ENCODE measurements at places on chromosomes 11 and 22.

DNA sequence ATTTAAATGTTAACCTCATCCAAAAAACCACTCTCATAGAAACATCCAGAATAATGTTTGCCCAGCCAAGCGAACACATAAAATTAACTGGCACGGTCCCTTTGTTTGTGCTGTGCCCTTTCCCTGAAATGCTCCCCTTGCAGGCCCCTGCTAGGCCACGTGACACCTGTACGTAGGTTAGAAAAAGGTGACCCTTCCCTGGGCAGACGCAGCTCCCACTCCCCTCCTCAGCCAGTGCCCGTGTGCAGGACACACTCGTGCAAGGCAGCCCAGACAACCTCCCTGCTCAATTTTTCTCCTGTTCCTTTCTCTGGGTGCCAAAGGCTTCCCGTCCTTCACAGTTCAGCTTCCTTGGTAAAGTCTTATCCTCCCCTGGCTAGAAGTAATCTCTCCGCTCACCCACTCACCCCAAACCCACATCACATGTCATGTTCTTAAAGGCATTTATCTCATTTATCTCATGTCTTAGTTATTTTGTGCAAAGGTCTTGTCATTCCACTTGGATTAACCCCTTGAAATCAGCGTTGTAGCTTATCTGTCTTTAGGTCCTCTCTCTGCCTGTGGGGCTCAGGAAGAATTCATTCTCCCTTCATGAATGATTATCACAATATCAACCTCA, 20.7 kb downstream of the FAM83F start:
- DNase-seq, result no peak

DNA sequence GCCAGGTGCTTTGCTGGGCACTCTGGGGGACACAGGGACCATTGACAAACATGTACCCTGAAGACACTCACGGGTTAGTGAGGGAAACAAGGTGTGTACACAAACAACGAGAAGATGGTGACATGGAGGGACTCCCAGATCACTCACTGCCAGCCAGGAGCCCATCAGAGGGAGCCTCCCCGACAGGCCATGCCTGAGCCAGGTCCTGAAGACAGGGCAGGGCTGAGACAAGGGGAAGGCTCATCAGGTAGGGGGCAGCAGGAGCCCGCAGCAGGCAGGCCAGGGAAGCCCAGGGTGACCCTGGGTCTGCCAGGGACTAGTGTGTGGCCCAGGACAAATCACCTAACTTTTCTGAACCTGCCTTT, 127.9 kb downstream of the BUD13 start:
- no peak for DNase-seq

DNA sequence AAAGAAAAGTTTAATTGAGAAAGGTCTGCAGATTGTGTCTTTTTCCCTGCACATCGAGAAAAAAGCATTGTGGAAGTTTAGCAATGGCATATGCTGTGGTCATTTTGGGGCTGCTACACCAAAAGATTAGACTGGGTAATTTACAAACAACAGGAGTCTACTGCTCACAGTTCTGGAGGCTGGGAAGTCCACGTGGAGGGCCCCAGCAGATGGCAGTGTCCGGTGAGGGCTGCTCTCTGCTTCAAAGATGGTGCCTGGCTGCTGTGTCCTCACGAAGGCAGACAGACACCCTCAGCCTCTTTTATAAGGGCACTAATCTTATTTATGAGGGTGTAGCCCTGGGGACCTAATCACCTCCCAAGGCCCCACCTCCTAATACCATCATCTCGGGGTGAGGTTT, 21.1 kb downstream of the PHF21B start:
- DNase-seq, result no peak

GRCh38 chr11:8247312-8247711, 16.4 kb downstream of the LMO1 start:
- DNase-seq, result no peak

- DNase-seq, result no peak
Measured at GRCh38 chr11:8055836-8056526, 25.0 kb upstream of the TUB start.

- no peak for DNase-seq
Measured at GRCh38 chr22:50058906-50059880, 1.1 kb upstream of the TTLL8 start.

DNA sequence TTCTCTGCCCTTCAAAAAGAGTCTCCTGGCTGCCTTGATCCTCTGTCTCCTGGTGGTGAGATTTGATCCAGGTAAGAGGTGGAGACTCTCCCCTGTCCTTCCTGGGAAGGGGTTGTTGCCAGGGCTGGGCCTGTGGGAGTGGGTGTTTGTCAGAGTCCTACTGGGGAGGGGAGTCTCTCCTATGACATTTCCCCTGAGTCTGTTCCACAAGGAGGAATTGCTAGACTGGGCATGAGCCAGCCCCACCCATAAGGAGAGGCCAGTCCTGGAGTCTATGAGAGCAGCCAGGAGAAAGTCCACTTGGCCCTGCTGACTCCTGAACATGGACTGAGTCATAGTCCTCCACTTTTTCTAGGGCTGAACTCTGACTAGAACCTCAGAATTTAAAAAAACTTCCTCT, 7.4 kb downstream of the PEX26 start:
- DNase-seq, result no peak

All from amniotic stem cell (primary cell).